Naive B cell (primary cell): ENCODE measurements at places on chromosomes 4 and X. TPM values are rescaled to one million over a fixed set of nuclear protein-coding genes. Genes with fewer than 3 reads are reported as not detected.
A peak's percentile ranks its signal among the peaks of the same experiment; 100 is the strongest.

GAGE12J gene
- polyA plus RNA-seq: not detected

MAGEC3 gene
- polyA plus RNA-seq: not detected

HERC3 gene
- 50.8 TPM for polyA plus RNA-seq

DNA sequence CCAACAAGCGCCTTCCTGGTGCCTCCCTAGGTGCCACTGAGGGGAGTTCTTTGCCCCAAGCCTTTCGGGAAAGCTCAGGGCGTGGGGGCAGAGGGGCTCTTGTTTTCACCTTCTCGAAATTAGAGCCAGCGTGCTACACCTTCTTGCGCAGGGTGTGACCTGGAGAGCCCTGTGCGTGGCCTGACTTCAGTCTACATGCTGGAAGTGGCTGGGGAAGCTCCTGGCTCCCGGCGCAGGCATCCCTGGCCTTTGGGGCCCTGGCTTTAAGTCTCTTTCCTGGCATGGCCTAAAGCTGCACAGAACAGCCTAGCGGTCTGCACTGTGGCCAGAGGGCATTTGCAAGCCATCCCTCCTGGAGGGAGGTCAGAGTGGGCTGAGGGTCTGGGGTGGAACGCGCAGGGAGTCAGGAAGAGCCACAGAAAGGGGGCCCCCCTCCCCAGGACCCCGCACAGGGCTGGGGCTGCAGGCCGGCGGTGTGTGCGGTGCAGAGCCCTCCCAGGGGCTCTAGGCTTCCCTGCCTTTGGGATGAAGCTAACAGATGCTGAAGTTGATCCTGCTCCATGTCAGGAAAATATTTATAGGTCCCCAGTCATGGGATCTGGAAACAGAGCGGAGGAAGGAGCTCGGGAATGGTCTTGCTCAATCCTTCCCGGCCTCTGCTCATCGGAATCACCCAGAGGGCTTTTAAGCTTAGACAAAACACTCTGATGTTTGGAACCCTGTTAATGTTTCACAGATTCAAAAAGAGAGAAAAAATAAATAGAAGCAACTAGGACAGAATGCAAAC is 781 bp upstream of the SPON2 start:
- peak overlapping the region; percentile 75 for H3K4me3 ChIP-seq
- no peak for DNase-seq
- no peaks in the 10 kb centered on the region for H3K36me3 ChIP-seq
- H3K4me1 ChIP-seq: peaks cover 18% of the 10 kb centered on the region

DDX3X gene
- 153 TPM for polyA plus RNA-seq

ADAM29 gene
- 0.16 TPM for polyA plus RNA-seq

- H3K4me3 ChIP-seq: no peak overlapping the region
- no peak overlapping the region for H3K27ac ChIP-seq
- no peaks in the 10 kb centered on the region for H3K27me3 ChIP-seq
- no peak for DNase-seq
- H3K36me3 ChIP-seq: no peaks in the 10 kb centered on the region
Measured at GRCh38 chr4:78529569-78530209, 21.9 kb upstream of the ANXA3 start.
